ENCODE measurements at places on chromosomes 3 and 15.

DNA sequence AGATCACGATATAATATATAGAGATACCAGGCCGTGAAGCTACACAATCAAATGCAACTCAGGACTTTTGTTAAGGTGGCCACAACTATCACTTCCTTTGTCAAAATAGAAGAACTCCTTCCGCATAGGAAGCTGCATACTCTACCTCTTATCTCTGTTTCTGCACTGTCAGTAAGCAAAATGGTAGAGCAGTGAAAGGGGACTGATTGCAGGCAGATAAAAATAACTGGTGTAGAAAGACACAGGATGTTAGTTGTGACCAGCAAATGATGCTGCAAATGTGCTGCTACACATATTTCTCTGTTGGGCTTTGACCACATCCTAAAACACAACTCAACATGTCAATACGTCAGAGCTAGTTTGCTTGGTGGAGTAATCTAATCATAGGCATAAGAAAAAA, 16.3 kb upstream of the TRAT1 start:
- no peaks in the 10 kb centered on the region for H3K36me3 ChIP-seq
- no peak overlapping the region for H3K4me3 ChIP-seq
- H3K27ac ChIP-seq = no peak overlapping the region
- DNase-seq = no peak

DNA sequence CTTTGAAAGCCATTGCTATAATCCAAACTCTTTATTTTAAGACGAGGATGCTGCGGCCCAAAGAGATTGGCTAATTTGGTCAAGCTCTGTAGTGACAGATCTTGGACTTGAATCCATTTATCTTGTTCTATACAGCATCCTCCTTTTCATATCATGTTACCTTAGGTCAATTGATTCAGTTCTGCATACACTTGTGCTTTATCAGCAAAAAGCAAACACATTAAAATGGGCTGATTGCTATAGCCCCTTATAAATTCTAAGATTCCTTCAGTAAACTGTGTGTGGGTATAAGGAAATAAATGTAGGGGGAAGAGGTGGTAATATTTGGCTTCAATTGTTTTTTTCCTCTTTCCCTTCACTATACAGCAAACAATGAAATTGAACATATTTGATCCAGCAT, 40.1 kb upstream of the NECTIN3 start:
- no peak overlapping the region for H3K27ac ChIP-seq
- no peak for DNase-seq
- no peak overlapping the region for H3K4me3 ChIP-seq
- H3K27me3 ChIP-seq = no peaks in the 10 kb centered on the region
- H3K36me3 ChIP-seq = no peaks in the 10 kb centered on the region
- no peaks in the 10 kb centered on the region for H3K4me1 ChIP-seq

- H3K27ac ChIP-seq = no peak overlapping the region
- H3K36me3 ChIP-seq = no peaks in the 10 kb centered on the region
- no peak overlapping the region for H3K4me3 ChIP-seq
Observed at GRCh38 chr3:168622795-168623194, 527.1 kb upstream of the GOLIM4 start.

DNA sequence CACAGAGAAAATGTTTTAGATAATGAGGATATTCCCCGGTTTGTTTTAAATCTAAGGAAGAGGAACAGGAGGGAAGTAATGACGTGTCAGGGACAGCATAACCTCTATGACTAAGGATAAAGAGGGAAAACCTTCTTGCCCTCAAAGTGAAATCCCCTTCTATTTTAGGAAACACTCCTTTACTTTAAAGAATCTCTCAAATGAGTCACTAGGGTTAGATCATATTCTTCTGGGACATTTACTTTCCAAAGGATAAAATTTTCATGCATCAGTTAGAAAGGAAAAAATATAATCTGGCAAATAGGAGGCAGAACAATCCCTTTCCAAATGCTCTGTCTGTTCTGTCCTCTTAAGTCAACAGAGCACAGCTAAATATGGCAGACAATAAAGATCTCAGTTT, 43.2 kb upstream of the UBE2E2 start:
- peaks cover 6% of the 10 kb centered on the region for H3K4me1 ChIP-seq
- no peaks in the 10 kb centered on the region for H3K27me3 ChIP-seq
- no peaks in the 10 kb centered on the region for H3K36me3 ChIP-seq
- no peak overlapping the region for H3K4me3 ChIP-seq
- no peak overlapping the region for H3K27ac ChIP-seq

- no peak for DNase-seq
- H3K27ac ChIP-seq = no peak overlapping the region
- H3K4me3 ChIP-seq = no peak overlapping the region
- H3K27me3 ChIP-seq = no peaks in the 10 kb centered on the region
Observed at GRCh38 chr15:101641894-101642293, 10.3 kb downstream of the TM2D3 start.

DNA sequence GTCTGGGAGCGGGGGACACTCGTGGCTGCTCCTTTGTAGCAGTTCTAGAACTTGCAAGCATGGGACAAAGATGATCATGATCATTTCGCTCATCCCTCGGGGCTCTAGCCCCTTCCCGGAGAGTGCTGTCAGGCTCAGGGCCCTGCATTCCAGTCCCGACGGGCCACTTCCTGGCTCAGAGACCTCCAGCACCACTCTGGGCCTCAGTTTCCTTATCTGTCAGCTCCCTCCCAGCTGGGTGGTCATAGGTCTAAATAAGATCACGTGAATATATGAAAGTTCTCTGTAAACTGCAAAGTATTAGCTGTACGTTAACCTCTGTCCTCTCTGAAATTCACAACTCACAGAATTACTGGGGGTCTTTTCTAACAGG, 52.8 kb upstream of the SLC6A11 start:
- no peaks in the 10 kb centered on the region for H3K4me1 ChIP-seq
- peaks cover 54% of the 10 kb centered on the region for H3K27me3 ChIP-seq
- no peaks in the 10 kb centered on the region for H3K36me3 ChIP-seq
- H3K4me3 ChIP-seq = no peak overlapping the region
- DNase-seq = no peak

DNA sequence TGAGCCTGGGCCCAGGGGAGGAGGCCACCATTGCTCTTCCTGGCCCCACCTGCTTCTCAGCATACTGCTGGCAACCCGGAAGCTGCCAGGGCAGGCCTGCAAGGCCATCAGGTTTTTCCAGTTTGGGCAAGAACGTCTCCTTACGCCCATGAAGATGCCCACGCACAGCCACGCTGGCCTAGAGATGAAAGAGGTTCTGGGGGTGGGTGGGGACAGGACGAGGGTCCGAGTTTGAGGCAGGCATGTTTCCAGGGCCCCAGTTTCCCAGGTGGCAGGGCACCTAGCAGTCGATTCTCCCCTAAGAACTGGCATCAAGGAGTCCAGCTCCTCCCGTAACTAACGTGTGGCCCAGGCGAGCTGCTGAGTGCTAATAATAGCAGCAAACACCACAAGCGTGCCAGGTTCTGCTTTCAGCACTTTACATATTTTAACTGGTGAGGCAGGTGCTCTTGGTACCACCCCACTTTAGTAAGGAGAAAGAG, 45.8 kb downstream of the ZNF710 start:
- DNase-seq = no peak
- no peaks in the 10 kb centered on the region for H3K36me3 ChIP-seq
- no peaks in the 10 kb centered on the region for H3K27me3 ChIP-seq
- no peak overlapping the region for H3K4me3 ChIP-seq
- H3K27ac ChIP-seq = no peak overlapping the region
- peaks cover 6% of the 10 kb centered on the region for H3K4me1 ChIP-seq

DNA sequence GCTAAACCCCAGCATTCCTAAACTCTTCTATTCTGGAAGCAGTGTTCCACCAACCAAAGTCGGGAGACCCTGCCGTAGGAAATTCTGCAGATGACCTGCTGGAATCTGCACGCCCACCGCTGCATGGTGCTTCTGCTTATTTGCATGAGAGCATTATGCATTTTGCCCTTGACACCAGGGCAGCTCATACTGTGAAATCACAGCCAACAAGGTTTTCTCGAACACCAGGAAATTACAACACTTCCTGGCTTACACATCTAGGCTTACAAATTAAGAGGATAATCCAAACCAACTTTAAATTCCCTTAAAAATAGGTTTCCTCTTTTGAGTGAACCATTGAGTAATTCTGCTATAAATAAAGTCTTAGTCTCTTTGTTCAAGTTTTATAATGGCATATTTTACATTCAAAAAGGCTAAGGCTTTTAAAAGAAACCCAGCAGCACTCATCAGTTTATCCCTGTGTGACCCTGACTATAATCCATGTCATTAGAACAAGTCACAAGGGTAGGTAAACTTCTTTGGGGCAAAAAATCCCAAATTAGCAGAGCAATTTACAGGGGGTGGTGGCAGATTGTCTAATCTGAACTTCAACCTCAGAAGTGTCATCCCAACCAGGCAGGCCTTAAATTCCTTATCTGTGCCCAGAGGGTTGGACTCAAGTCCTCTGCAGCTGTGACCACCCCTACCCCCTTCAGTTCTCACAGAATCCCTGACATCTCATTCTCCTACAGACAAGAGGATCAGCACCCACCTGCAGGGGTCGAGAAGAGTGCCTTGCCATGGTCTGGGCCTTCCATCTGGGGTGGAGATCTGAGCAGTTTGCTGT, 33.5 kb upstream of the RBP1 start:
- DNase-seq = no peak
- no peaks in the 10 kb centered on the region for H3K4me1 ChIP-seq
- H3K36me3 ChIP-seq = no peaks in the 10 kb centered on the region
- H3K4me3 ChIP-seq = no peak overlapping the region

- no peaks in the 10 kb centered on the region for H3K4me1 ChIP-seq
- no peak for DNase-seq
- peaks cover 8% of the 10 kb centered on the region for H3K27me3 ChIP-seq
- H3K4me3 ChIP-seq = peak overlapping the region; percentile 82
- H3K36me3 ChIP-seq = no peaks in the 10 kb centered on the region
Observed at GRCh38 chr15:100919481-100920405, 586 bp downstream of the LRRK1 start.

DNA sequence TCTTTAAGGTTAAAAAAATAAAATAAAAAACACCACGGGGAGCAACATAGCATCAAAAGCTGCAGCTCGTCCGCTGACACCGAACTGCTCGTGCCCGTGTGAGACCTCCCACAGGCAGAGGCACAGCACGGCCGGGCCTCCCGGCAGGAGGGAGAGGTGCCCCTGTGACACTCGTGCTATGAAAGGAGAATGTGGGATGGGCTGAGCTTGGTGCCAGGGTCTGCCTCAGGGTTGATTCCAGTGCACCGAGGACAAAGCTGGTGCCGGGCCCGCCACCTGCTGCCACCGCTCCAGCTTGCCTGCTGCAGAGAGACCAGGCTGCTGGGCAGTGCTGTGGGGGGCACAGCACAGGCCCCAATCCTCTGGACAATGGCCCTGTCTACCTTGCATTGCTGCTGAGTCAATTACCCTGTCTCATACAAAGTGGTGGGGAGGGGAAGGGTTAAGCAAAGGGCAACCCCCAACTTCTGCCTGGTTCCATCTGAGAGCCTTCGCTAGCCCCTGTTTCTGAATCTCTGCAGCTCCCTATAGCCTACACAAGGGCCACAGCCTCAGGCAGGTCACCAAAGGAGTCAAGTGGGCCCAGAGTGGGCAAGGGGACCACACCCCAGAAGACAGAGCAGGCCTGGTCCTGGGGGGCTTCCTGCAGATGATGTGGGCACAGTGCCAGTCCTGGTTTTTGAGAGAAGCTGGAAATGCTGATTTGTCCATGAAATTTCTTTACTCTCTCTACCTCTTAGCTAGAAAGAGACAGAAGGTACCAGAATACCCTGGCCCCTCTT, 74.0 kb upstream of the SNRPA1 start:
- no peak for DNase-seq
- no peaks in the 10 kb centered on the region for H3K36me3 ChIP-seq
- H3K4me3 ChIP-seq = no peak overlapping the region
- H3K27ac ChIP-seq = no peak overlapping the region

DNA sequence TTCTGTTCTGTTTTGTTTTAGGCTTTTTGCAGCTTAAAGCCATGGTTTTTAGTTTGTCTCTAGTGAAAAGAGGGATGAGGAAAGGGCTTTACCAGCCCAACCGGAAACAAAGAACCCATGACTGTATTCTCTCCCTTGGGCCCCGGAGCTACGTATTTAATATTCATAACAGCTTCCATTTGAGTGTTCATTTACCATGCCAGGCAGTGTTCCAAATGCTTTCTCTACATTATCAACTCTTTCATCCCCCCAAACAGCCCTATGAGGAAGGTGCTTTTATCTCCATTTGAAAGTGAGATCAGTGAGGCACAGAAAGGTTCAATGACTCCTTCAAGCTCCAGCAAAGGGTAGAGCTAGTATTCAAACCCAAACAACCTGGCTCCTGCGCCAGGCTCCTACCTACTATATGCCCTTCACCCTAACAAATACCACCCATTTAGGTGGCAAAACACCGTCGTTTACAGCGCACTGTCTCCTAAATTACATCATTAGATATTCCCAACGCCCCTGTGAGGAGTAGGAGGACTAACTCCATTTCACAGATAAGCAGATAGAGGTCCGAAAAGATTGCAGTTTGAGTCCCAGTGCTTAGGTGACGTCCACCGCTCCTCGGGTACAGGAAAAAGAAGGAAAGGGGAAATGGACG, 27.9 kb downstream of the GTPBP8 start:
- H3K27me3 ChIP-seq = no peaks in the 10 kb centered on the region
- H3K4me1 ChIP-seq = peaks cover 25% of the 10 kb centered on the region
- H3K36me3 ChIP-seq = peaks cover 10% of the 10 kb centered on the region
- H3K4me3 ChIP-seq = peak overlapping the region; percentile 64
- H3K27ac ChIP-seq = peak overlapping the region; percentile 88

- peaks cover 8% of the 10 kb centered on the region for H3K4me1 ChIP-seq
- no peaks in the 10 kb centered on the region for H3K36me3 ChIP-seq
- H3K4me3 ChIP-seq = peak overlapping the region; percentile 45
- DNase-seq = no peak
- H3K27me3 ChIP-seq = no peaks in the 10 kb centered on the region
Observed at GRCh38 chr3:129046037-129046731, 14.4 kb upstream of the GP9 start.

DNA sequence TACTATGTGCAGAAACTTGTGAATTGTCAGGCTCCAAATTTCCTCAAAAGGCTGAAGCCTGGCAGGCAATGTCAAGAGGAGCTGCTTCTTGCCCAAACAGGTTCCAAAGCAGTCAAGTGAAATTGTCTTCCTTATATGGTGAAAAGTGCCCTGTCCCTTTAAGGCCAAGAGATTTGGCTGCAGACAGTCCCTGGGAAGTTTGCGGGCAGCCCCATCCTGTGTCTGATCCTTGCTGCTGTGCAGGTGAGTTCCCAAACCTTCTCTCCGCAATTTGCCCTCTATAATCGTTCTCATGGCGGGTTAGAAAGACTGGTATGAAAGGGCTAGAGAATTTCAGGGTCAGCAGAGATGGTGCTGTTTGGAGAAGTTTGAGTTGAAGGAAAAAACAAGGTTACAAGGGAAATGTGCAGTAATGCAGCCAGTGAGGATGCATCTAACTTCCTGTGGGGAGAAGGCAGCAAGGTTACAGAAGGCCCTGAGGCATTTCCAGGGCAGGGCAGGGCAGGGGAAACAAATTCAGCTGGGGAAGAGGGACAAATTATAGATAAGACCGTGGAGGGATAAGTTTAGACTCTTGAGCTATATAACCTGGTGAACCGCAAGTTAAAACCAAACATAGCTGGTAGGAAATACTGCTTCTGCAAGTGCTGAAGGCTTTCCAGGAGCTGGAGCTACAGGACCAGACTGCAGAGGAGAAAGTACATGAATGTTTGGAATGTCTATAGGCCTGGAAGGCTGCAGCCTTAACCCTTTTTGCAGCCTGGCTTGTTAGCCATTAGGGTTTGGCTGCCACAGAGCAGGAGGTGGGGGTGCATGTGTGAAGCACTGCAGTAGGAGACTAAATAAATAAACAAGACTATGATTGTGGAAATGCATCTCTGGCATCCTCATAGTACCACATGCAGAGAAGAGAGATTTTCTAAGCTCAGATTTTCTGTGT, 256.2 kb upstream of the IL12A start:
- no peaks in the 10 kb centered on the region for H3K36me3 ChIP-seq
- no peak for DNase-seq
- peak overlapping the region; percentile 45 for H3K4me3 ChIP-seq
- peaks cover 11% of the 10 kb centered on the region for H3K4me1 ChIP-seq
